Stimulated activated CD4-positive, alpha-beta T cell treated with anti-CD3 and anti-CD28 coated beads, TNF-alpha, amount 100 ng/mL, for 4 hours (primary cell): ENCODE measurements at places on chromosomes 2 and 18.

GRCh38 chr2:166539340-166540162, 45.5 kb upstream of the SCN7A start:
- no peak for DNase-seq

- DNase-seq, result no peak
Measured at GRCh38 chr2:95053543-95053942, 28.0 kb downstream of the MAL start.

DNA sequence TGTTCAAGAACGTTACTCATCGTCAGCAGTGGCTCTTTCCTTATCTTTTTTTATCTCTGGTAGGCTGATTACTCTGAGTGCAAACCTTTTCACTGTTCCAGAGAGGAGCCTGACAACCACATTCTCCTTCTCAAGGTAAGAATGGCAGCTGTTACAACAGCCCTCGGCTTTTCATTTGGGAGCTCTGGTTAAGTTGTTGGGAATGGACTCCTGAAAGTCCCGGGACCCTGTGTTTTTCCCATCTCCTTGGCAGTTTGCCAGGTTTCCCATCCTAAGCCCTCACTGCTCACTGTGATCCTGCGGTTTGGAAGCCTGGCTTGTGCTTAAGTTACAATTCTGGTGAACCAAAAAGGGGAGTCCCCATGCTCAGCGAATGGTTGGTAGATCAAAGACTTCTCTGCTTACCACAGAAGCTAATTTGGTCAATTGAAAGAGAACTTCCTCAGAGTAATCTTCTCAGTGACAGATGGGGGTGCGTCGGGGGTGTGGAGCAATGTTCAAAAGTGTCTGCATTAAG, 122.3 kb downstream of the LYPD6B start:
- DNase-seq, result no peak

DNA sequence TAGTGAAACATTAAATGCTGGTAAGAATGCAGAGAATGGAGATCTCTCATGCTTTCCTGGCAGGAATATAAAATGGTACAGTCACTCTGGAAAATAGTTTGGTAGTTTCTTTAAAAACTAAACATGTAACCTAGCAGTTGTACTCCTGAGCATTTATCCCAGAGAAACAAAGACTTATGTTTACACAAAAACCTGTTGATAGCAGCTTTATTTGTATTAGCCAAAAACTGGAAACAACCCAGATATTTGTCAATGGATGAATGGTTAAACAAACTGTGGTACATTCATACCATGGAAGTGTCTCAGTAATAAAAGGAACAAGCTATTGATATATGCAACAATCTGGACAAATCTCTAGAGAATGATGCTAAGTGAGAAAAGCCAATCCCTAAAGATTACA, 81.7 kb upstream of the CTAGE1 start:
- DNase-seq, result no peak

- DNase-seq, result no peak
Measured at GRCh38 chr2:49980774-49981173, 826.5 kb upstream of the FSHR start.

DNA sequence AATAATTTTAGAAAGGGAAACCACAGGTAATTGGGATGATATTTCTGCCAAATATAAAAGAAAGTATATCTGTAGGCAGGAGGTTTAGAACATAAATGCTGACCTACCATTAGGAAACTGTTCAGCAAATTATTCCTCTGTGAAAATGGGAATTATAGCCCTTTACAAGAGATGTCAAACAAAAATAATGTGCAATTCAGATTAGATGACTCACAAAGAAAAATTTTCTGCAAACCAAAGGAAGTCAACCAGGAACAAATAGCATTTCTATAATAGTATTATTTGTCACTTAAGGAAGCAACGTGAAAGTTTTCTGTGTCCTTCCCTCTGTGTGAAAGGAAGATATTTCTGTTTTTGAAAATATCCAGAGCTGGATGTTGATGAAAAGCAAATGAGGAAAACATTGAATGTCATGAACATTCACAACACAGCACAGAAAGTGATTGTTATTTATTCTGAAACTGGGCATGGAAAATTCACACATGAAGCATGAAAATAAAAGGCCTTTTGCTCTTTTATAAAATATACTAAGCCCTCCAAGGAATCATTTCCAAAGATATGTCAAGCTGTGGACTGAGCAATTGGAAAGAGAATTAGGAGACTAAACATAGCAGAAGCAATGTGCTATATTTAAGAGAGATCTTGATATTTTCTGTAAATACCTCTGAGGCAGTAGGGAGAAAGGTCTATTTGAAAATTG, 57.9 kb upstream of the SPHKAP start:
- no peak for DNase-seq

GRCh38 chr2:42558827-42559226, 9.6 kb upstream of the MTA3 start:
- no peak for DNase-seq

GRCh38 chr2:169765523-169765922, 31.9 kb downstream of the KLHL23 start:
- no peak for DNase-seq

GRCh38 chr18:56305583-56305982, 332.8 kb downstream of the TXNL1 start:
- no peak for DNase-seq

GRCh38 chr2:23042216-23042906, 342.6 kb upstream of the KLHL29 start:
- DNase-seq, result no peak

DNA sequence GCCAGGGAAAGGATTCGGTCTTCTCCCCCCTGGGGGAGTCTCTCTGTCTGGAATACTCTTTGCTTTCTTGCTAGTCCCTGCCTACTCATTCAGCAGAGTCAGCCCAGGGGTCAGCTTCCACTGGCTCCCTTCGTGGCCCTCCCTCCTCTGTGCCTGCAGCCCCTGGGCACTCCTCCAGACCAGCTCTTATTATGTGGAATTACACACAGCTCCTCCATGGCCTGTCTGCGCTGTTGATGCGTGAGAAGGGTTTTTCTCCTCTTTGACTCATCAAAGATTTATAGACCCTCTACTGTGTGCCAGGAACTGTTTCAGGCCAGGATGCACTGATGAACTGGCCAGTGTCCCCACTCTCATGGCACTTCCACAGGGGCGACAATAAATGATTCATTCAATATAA, 44.4 kb downstream of the ST8SIA5 start:
- DNase-seq, result no peak

GRCh38 chr2:67938053-67938452, 124.8 kb downstream of the C1D start:
- DNase-seq, result no peak

DNA sequence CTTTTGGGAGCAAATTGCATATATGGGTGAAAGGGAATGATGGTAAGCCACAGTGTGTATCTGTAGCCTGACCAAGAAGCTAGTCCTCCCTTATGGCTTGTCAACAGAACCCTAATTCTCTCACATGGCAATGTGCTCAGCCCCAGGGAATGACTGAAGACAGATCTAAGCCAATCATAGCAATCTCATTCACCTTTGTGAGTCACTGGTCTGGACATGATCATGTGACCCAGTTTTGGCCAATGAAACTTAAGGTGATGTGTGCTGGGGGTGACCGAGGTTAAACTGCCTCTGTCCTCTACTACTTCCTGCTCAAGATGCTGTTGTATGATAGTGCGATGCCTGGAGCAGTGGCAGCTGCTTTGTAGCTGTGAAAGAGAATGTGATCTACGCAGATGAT, 491.2 kb upstream of the HS6ST1 start:
- DNase-seq, result no peak

- no peak for DNase-seq
Measured at GRCh38 chr18:23765931-23766330, 76.7 kb downstream of the LAMA3 start.

- no peak for DNase-seq
Measured at GRCh38 chr2:63581298-63581961, 6.8 kb downstream of the WDPCP start.

DNA sequence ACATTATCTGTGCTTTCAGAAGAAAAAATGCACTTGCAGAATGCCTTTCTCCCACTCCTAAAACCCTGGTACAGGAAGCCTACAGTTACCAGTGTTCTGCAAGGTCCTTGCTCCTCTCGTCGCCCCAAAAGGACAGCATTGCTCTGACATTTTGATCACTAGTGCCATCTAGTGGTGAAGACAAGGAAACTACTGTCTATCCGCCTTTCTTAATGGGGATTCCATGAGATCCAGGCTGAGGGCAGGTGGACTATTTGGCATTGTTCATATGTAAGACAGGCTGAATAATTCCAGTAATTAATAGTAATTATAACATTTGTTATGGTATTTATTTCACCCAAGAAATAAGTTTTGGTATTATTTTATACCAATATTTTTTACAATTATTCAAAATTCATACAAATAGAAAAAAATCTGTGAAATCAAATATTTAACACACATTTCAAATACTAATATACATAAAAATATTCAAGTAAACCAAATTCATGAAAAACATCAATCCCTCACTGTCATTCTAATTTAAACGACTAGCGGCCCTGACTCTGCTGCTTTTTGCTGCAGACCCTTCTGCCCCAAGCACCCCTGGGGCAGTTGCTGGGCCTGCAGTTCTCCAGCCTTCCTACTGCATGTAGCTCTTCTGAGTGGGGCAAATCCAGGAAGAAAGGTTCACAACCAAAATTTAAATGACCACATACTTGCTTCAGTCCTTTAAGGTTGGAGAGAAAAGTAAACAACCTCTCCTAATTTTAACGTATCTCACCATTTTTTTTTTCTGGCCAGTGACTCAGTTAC, 19.0 kb downstream of the TPGS2 start:
- peak; percentile 5 for DNase-seq

- DNase-seq, result no peak
Measured at GRCh38 chr2:162063899-162064298, 10.1 kb downstream of the DPP4 start.

- no peak for DNase-seq
Measured at GRCh38 chr2:42053791-42054701, 6.2 kb downstream of the PKDCC start.

DNA sequence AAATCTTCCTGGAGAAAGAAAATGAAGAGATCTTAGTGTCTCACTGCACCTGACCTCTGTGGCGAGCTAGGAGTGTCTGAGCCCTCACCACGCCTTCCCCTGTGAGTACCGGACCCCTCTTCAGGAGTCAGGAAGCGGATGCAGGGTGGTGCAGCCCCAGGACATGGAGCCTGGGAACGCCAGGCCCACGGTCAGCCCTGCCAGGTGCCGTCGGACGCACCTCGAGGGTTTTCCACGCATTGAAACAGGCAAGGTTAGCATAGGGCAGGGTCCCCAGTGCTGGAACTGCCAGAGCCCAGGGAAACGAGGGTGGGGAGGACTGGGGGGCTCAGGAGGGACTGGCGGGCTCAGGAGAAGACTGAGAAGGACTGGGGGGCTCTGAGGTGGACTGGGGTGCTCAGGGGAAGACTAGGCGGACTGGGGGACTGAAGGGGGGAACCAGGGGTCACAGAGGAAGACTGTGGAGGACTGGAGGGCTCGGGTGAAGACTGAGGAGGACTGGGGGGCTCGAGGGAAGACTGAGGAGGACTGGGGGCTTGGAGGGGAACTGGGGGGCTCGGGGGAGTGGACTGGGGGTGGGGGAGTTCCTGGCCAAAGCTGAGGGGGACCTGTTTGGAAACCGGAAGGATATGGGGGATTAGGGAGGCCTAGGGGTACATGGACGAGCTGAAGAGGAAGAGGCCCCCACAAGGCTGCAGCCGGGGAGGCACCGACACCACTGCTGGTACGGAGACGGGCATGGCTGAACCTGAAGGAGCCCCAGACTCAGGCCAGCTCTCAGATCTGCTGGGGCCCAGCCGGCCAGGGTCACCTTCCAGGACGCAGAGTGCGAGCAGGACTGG, 65.2 kb upstream of the SNTG2 start:
- no peak for DNase-seq

- DNase-seq, result no peak
Measured at GRCh38 chr2:240023792-240024191, 1.4 kb downstream of the NDUFA10 start.

DNA sequence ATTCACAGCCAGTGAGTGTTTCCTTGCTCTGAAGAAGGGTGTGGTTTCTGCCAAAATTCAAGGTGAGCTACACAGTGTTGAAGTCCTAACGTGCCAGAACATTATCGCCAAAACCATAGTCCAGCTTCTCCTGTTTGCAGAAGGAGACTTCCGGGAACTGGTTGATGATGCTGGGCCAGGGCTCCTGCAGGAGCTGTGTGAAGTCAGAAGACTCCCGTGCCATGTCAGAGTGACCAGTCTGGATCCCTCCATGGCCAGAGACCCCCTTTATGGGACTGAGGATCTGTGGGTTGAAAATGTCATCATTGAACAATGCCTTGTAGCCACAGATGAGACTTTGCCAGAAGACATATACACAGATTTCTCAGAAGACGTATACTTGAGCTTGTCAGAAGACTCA, 96.0 kb upstream of the RAB12 start:
- DNase-seq, result no peak

DNA sequence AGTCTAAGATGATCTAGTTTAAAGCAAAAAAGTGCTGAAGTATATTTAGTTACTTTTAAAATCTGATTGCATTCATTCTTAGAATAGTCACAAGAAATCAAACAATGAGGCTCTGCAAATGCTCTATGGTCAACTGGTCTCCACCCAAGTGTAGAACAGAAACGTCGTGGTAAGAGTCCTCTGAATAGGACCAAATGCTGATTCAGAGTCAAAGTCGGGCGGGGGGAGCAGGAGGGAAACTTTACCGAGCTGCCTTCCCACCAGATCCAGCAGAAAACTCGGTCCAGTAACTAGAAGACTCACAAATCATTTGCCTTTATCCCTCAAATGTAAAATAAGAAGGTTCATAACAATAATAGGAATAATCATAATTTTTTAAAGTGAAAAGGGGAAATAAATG, 46.2 kb upstream of the PXDN start:
- no peak for DNase-seq

DNA sequence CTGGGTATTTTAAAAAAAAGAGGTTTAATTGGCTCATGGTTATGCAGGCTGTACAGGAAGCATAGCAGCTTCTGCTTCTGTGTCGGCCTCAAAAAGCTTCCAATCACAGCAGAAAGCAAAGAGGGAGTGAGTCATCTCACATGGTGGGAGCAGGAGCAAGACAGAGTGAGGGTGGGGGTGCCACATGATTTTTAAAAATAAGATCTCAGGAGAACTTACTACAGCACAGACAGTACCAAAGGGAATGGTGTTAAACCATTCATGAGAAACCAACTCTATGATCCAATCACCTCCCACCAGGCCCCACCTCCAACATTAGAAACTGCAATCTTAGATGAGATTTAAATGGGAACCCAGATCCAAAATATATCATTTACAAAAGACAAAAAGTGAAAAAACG, 14.6 kb downstream of the ZNF519 start:
- DNase-seq, result no peak
